Naive thymus-derived CD8-positive, alpha-beta T cell (primary cell): ENCODE measurements at places on chromosomes 2 and 18.

DNA sequence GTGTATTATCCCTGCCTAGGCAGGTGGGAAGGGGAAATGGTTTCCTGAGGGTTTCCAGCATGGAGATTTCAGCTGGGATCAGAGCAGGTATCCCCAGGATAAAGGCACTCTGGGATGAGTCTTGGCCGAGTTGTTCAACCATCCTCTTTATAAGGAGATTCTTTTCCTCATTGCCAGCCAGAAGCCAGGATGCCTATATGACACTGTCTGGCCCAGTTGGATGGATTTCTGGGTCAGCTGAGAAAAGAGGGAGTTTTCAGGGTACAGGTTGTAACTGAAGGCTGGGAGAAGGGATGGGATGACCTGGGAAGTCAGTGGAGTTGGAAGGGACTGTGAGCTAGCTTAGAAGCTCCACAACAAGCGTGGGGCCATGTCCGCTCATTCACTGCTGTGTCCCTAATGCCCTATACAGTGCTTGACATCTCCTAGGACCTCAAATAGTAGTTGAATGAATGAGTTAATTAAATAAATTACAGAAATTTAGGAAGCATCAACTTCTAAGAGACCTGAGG, 8.3 kb downstream of the RHOB start:
- no peak overlapping the region for H3K27ac ChIP-seq
- H3K4me3 ChIP-seq: no peak overlapping the region
- DNase-seq: no peak
- peaks cover 2% of the 10 kb centered on the region for H3K36me3 ChIP-seq
- H3K4me1 ChIP-seq: no peaks in the 10 kb centered on the region

GRCh38 chr18:44729631-44730101, 49.0 kb downstream of the SETBP1 start:
- no peaks in the 10 kb centered on the region for H3K27me3 ChIP-seq
- H3K4me3 ChIP-seq: no peak overlapping the region
- no peaks in the 10 kb centered on the region for H3K36me3 ChIP-seq
- H3K4me1 ChIP-seq: peaks cover 12% of the 10 kb centered on the region

GRCh38 chr2:40797120-40797519, 345.2 kb upstream of the SLC8A1 start:
- H3K4me1 ChIP-seq: no peaks in the 10 kb centered on the region
- no peak overlapping the region for H3K27ac ChIP-seq
- H3K4me3 ChIP-seq: no peak overlapping the region
- no peaks in the 10 kb centered on the region for H3K36me3 ChIP-seq

GRCh38 chr18:78482378-78482777, 497.2 kb upstream of the SALL3 start:
- no peak for DNase-seq
- no peak overlapping the region for H3K4me3 ChIP-seq
- no peaks in the 10 kb centered on the region for H3K36me3 ChIP-seq
- H3K27me3 ChIP-seq: peaks cover 5% of the 10 kb centered on the region
- no peak overlapping the region for H3K27ac ChIP-seq

GRCh38 chr2:172995323-172996244, 80.1 kb upstream of the MAP3K20 start:
- peaks cover 3% of the 10 kb centered on the region for H3K36me3 ChIP-seq
- no peak overlapping the region for H3K4me3 ChIP-seq
- no peak overlapping the region for H3K27ac ChIP-seq
- no peaks in the 10 kb centered on the region for H3K4me1 ChIP-seq
- no peak for DNase-seq

- no peaks in the 10 kb centered on the region for H3K36me3 ChIP-seq
- no peak for DNase-seq
- H3K27ac ChIP-seq: no peak within 1 kb of the TSS
- H3K4me3 ChIP-seq: peak within 1 kb of the TSS; percentile 82
- peaks cover 36% of the 10 kb centered on the region for H3K4me1 ChIP-seq
These were observed at the start of gene GDF7 for GRCh38 chr2:20666304-20667150. Gene GDF7 (plus strand): TSS chr2:20667144. CDS start chr2:20667240, 96 bp downstream.
